ENCODE measurements at places on chromosomes 4 and X.

DNA sequence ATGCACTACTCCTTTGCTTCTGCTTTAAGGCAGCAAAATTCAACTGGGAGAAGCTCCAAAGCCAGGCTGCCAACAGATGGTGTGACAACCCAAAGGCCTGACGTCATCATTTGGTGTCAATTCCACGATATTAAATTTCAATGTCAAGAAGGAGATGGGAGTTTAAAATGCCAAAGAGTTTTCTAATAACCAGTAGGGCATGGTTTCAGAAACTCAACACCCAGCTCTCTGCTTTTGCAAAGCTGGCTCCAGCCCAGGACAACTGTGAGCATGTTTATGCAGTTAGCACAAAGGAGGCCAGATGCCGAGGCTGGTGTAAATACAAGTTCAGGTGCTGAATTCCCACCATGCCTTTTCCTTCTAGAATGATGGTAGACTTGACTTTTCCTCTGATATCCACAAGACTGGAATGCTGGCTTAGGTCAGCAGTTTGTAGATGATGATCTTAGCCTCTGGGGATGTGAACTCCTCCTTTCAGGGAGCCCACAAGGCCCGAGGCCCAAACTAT is 67.3 kb downstream of the AFAP1 start:
- DNase-seq: no peak
- no peaks in the 10 kb centered on the region for H3K27me3 ChIP-seq
- H3K27ac ChIP-seq: no peak overlapping the region
- H3K36me3 ChIP-seq: peaks cover 12% of the 10 kb centered on the region
- H3K4me3 ChIP-seq: no peak overlapping the region

DNA sequence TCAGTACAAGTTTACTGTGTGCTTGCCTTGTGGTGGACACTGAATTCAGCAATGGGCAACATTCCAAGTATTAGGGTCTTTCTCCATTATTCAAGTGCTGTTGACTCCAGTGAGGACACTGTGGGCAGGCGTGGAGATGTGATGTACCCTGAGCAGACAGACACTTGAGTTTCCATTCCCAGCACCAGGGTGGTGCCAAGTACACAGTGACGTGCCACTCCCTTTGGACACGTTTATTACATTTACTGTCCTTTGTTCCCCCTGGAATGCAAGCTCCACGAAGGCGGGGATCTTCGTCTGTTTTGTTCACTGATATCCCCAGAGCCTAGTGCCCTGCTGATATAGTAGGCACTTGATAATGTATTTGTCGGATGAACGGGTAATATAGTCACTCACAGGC is 130.6 kb upstream of the STX18 start:
- DNase-seq: no peak
- no peaks in the 10 kb centered on the region for H3K4me1 ChIP-seq
- no peak overlapping the region for H3K27ac ChIP-seq
- no peaks in the 10 kb centered on the region for H3K27me3 ChIP-seq
- no peak overlapping the region for H3K4me3 ChIP-seq
- H3K36me3 ChIP-seq: no peaks in the 10 kb centered on the region

GRCh38 chr4:8147231-8147970 is 11.2 kb downstream of the ABLIM2 start:
- no peaks in the 10 kb centered on the region for H3K36me3 ChIP-seq
- no peaks in the 10 kb centered on the region for H3K4me1 ChIP-seq
- H3K4me3 ChIP-seq: no peak overlapping the region

GRCh38 chr4:152784490-152785350 is 5.0 kb downstream of the ARFIP1 start:
- H3K36me3 ChIP-seq: peaks cover 21% of the 10 kb centered on the region
- DNase-seq: no peak
- peaks cover 45% of the 10 kb centered on the region for H3K4me1 ChIP-seq
- no peak overlapping the region for H3K4me3 ChIP-seq
- H3K27me3 ChIP-seq: peaks cover 2% of the 10 kb centered on the region

GRCh38 chr4:76511947-76512346 is 76.9 kb downstream of the SHROOM3 start:
- H3K27me3 ChIP-seq: no peaks in the 10 kb centered on the region
- DNase-seq: no peak
- H3K27ac ChIP-seq: no peak overlapping the region
- no peak overlapping the region for H3K4me3 ChIP-seq
- H3K36me3 ChIP-seq: no peaks in the 10 kb centered on the region

GRCh38 chrX:18875256-18875878 is 108.5 kb downstream of the PHKA2 start:
- DNase-seq: no peak
- peaks cover 4% of the 10 kb centered on the region for H3K27me3 ChIP-seq
- H3K4me3 ChIP-seq: no peak overlapping the region
- H3K4me1 ChIP-seq: no peaks in the 10 kb centered on the region
- no peaks in the 10 kb centered on the region for H3K36me3 ChIP-seq
- no peak overlapping the region for H3K27ac ChIP-seq

DNA sequence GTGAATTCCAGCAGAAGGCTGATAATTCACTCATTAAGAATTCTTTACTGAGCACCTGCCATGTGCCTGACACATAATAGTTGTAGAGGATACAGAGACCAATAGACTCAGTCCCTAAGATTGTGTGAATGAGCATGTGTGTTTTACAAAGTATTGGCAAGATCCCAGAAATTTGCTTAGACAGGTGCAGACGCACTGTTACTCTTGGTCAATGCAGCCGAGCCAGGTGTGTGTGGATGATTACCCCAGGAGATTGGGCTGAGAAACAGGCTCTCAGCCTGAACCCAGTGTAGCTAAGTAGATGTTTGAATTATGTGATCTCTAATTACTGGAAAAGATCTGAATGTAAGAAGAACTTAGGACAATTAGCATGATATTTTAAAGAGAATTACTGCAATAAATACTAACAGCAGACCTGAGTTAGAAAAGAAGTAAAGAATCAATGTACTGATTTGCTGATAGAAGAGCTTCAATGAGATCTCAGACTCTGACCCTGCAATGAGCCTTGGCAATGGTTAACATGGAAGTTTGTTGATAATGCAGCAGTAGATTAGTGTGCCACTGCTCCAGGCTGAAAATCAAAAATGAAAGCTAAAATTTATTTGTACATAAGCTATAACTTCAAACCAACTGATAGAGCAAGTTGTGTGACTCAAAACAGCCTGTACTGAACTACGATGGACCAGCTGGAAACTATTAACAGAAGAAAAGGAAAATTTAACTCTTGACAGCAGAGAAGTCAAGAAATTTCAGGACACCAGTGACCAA is 32.2 kb upstream of the NDST4 start:
- H3K27me3 ChIP-seq: no peaks in the 10 kb centered on the region
- no peaks in the 10 kb centered on the region for H3K36me3 ChIP-seq
- H3K4me1 ChIP-seq: no peaks in the 10 kb centered on the region
- DNase-seq: no peak
- H3K4me3 ChIP-seq: no peak overlapping the region

GRCh38 chr4:180542445-180543100 is 1700.6 kb upstream of the TENM3 start:
- H3K36me3 ChIP-seq: no peaks in the 10 kb centered on the region
- H3K27me3 ChIP-seq: no peaks in the 10 kb centered on the region
- H3K4me3 ChIP-seq: no peak overlapping the region
- no peaks in the 10 kb centered on the region for H3K4me1 ChIP-seq
- no peak overlapping the region for H3K27ac ChIP-seq

GRCh38 chrX:76862509-76862908 is 435.0 kb downstream of the MAGEE1 start:
- no peaks in the 10 kb centered on the region for H3K36me3 ChIP-seq
- no peaks in the 10 kb centered on the region for H3K27me3 ChIP-seq
- H3K4me3 ChIP-seq: no peak overlapping the region
- no peaks in the 10 kb centered on the region for H3K4me1 ChIP-seq
- H3K27ac ChIP-seq: no peak overlapping the region

GRCh38 chrX:134718966-134719317 is 60.7 kb upstream of the PLAC1 start:
- H3K4me1 ChIP-seq: peaks cover 12% of the 10 kb centered on the region
- H3K27me3 ChIP-seq: peaks cover 4% of the 10 kb centered on the region
- peaks cover 1% of the 10 kb centered on the region for H3K36me3 ChIP-seq

- H3K27me3 ChIP-seq: no peaks in the 10 kb centered on the region
- no peak for DNase-seq
- H3K27ac ChIP-seq: no peak overlapping the region
- H3K4me1 ChIP-seq: no peaks in the 10 kb centered on the region
Observed at GRCh38 chr4:11698846-11699590, 270.3 kb upstream of the HS3ST1 start.

DNA sequence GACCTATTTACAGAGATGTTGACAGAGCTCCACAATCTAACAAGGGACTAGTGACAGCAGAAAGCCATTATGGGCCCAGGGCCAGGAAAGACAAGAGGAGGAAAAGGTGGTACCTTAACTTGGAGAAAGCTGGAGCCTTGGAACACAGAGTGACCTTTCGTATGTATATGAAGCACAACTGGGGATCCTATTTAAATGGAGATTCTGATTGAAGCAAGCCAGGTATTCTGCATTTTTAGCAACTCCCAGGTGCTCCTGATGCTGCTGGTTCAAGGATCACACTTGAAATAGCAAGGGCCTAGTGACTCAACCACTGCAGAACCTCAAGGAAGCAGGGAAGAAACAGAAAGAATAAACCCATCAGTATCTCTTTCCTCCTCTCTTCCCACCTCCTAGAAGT is 99.4 kb downstream of the TMEM47 start:
- no peak overlapping the region for H3K4me3 ChIP-seq
- no peak overlapping the region for H3K27ac ChIP-seq
- DNase-seq: no peak
- H3K36me3 ChIP-seq: no peaks in the 10 kb centered on the region

GRCh38 chrX:108732630-108733321 is 3.6 kb downstream of the IRS4 start:
- no peak for DNase-seq
- H3K27me3 ChIP-seq: peaks cover 53% of the 10 kb centered on the region
- H3K4me1 ChIP-seq: no peaks in the 10 kb centered on the region
- H3K36me3 ChIP-seq: no peaks in the 10 kb centered on the region
- H3K27ac ChIP-seq: no peak overlapping the region

DNA sequence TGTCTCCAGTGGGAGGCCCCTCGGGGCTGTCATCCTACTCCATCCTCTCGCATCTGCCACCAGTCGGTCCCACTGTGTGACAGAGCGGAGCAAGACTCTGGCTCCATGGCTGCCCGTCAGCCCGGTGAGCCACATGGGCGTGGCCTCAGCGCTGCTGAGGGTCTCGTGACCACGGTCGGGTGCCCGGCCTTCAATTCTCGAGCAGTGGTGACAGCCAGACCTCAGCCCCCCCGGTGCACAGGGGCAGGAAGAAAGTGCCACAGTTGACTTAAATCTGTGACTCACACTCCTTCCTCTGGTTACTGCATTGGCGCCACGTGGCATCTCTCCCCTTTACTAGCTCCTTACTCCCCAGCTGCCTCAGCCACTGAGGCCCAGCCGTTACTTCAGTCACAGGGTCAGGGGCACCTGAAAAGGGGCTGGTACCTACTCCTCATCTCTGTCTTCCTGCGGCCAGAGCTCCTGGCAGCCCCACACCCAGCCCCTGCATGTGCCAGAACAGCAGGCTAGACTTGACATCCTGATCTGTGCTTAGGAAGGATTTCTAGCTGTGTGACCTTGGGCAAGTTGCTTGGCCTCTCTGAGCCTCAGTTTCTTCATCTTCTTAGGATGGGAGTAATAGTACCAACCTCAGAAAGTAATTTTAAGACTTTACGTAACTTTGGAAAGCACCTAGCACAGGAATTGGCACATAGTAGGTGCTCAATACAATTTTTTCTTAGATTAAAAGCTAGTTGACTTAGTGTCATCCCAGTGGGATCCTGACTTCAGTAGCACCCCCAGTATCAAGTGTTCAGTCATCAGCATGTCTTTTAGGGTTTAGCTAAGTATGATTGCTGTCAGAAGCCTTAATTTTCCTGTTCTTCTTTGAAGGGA is 66.1 kb downstream of the TNIP2 start:
- H3K27ac ChIP-seq: no peak overlapping the region
- H3K4me3 ChIP-seq: no peak overlapping the region
- H3K4me1 ChIP-seq: no peaks in the 10 kb centered on the region
- peaks cover 42% of the 10 kb centered on the region for H3K36me3 ChIP-seq
- no peaks in the 10 kb centered on the region for H3K27me3 ChIP-seq
- no peak for DNase-seq

DNA sequence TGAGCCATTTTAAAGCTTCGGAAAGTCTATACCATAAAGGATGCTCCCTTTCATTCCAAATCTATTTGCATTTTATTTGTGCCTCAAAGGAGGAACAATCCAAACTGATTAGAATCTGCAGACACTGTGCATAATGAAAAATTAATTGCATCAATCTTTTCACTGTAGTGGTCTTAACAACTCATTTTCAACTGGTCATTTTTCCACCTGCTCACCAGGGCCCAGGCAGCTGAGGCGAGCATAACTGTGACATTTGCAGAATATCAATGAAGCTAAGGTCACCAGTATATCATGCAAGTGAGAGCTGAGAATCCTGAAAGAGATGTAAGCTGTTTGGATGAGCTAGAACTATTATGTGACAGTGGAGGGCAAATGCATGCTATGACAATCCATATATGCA is 387.3 kb upstream of the TECRL start:
- no peaks in the 10 kb centered on the region for H3K27me3 ChIP-seq
- no peak overlapping the region for H3K27ac ChIP-seq
- no peaks in the 10 kb centered on the region for H3K36me3 ChIP-seq
- no peaks in the 10 kb centered on the region for H3K4me1 ChIP-seq
- DNase-seq: no peak

DNA sequence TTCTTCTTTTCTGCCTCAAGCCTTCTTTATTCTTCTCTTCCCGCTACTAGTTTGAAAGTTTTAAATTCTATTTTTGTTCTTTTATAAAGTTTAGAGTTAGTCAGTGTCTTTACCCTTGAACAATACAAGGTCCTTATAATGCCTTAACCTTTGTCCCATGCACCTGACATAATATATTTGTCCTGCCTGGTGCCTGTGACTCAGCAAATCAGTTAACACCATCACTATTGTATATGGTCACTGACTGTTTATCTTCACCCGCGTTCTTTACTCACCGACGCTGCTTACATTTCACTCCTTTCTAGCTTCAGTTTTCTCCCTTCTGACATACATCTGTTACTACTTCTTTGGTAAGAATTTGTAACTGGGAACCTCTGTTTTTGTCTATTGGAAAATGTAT is 5.7 kb downstream of the SMIM20 start:
- H3K36me3 ChIP-seq: peaks cover 7% of the 10 kb centered on the region
- no peak for DNase-seq
- no peak overlapping the region for H3K27ac ChIP-seq
- no peaks in the 10 kb centered on the region for H3K27me3 ChIP-seq

DNA sequence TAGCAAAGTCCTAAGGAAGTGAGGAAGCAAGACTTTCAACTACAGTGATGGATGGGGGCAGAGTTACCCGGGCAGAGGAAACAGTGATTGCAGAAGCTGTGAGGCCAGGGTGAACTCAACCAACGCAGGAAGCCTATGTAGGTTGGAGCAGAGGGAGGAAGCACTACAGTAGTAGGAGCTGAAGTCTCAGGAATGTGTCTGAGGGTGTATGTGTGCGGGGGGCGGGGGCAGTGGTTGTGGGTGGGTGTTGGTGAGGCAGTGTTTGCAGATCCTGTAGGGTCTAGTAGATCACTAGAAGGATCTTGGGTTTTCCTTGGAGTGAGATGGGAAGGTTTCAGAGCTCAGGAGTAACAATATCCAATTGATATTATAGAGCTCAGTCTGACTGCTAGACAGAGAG is 9.9 kb upstream of the MID1 start:
- no peak overlapping the region for H3K27ac ChIP-seq
- no peak for DNase-seq
- H3K36me3 ChIP-seq: no peaks in the 10 kb centered on the region
- H3K4me3 ChIP-seq: no peak overlapping the region
- H3K27me3 ChIP-seq: no peaks in the 10 kb centered on the region
- no peaks in the 10 kb centered on the region for H3K4me1 ChIP-seq
